ENCODE measurements at places on chromosomes 7 and 10. TPM values are rescaled to one million over a fixed set of nuclear protein-coding genes. Genes with fewer than 3 reads are reported as not detected.

- DNase-seq, result no peak
These were observed 153.5 kb upstream of the PDE1C start for GRCh38 chr7:32223721-32224120.

Gene SYNPO2L
- not detected for total RNA-seq

Gene IFIT2
- 0.82 TPM for total RNA-seq

Gene CCDC71L
- 17.4 TPM for total RNA-seq

DNA sequence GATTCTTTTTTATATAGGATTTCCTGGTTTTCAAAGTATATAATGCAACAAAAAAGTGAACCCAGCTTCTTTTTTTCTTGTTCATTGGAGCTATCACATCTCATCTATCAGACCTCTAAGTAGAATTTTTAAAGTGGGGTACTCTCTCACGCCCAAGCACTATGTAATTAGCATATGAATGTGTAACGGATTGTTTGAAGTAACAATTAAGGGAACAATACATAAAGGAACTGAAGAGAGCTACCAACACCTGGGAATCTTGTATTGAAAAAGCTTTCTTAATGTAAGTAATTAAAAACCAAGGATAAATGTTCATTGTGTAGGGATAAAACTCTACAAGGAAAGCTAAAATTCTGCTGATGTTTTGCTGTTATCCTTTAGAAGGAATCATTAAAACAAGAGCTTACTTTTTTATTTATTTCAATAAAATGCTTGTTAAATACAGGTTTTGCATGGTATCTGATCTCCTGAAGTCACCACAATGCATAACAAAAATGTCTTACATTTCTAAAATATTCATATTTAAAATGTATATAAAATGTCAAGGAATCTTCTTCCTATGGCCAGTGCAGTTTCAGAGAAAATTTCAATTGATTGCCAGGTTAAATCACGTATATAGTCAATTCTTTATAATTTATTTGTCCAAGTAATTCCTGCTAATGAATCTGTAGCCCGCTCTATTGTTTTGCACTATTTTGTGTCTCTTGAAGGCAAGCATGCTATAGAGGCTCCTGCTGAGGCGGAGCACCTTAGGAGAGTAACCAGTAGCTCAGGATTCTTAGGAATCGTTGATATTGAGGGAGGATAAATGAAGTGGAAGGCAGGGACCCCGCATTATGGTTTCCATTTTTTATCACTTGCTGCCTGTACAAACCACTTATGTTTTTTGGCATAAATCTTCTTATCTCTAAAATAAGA, 51.6 kb downstream of the PTPRZ1 start:
- no peak for DNase-seq

- no peak for DNase-seq
These were observed 42.8 kb upstream of the DNAAF5 start for GRCh38 chr7:683526-684205.
